ENCODE measurements at places on chromosomes 5 and 9. TPM values are rescaled to one million over a fixed set of nuclear protein-coding genes. Genes with fewer than 3 reads are reported as not detected.

DNA sequence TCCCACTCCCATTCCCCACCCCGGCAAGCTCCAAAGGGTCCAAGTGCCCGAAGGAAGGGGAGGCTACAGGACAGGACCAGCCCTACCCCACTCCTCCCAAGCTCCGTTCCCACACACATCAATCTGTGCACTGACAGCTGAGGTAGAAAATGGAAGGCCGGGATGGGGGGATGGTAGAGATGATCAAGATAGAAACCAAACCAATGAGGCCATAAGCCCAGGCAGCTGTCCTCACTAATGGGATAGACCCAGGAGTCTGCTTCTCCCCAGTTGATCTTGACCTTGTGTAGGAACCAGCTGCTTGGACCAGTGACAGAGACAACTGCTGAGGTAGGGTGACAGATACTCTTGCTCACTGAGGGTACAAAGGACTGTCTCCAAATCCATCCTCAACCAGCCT is 38.6 kb downstream of the B4GALT1 start:
- no peak overlapping the region for H3K27ac ChIP-seq
- H3K36me3 ChIP-seq = peaks cover 33% of the 10 kb centered on the region
- no peak for DNase-seq
- H3K27me3 ChIP-seq = no peaks in the 10 kb centered on the region
- peaks cover 48% of the 10 kb centered on the region for H3K4me1 ChIP-seq

The CDH18 gene
- not detected for total RNA-seq

- H3K4me1 ChIP-seq = no peaks in the 10 kb centered on the region
- H3K4me3 ChIP-seq = no peak overlapping the region
- H3K27ac ChIP-seq = no peak overlapping the region
- H3K27me3 ChIP-seq = no peaks in the 10 kb centered on the region
- no peaks in the 10 kb centered on the region for H3K36me3 ChIP-seq
Observed at GRCh38 chr9:69937833-69938535, 105.7 kb upstream of the MAMDC2 start.

The SHC3 gene
- 6.1 TPM for total RNA-seq

The MOCS2 gene
- total RNA-seq = 33.1 TPM

- no peaks in the 10 kb centered on the region for H3K27me3 ChIP-seq
- H3K4me1 ChIP-seq = peaks cover 21% of the 10 kb centered on the region
Observed at GRCh38 chr5:863244-863805, 12.5 kb upstream of the ZDHHC11 start.

GRCh38 chr9:87722393-87723088 is 3.4 kb upstream of the CTSL start:
- H3K36me3 ChIP-seq = peaks cover 1% of the 10 kb centered on the region
- H3K4me3 ChIP-seq = no peak overlapping the region
- H3K27ac ChIP-seq = no peak overlapping the region
- H3K27me3 ChIP-seq = no peaks in the 10 kb centered on the region

DNA sequence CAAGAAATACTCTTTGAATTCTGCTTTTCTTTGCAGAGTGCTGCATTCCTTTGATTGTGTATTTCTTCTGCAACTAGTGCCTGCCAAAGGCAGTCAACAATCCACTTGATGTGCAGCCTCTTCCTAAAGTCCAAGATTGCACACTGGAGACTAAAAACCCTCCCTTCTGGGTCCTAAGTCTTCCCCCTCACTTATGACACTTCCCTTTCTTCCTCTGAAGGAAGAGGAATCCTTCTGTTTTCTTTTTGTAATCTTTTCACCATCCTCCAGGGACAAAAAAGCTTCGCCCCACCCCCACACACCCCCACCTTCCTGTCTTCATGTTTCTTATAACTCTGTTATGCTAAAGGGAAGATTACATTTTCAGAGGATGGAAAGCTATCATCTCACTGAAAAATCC is 39.9 kb downstream of the WDR36 start:
- H3K27ac ChIP-seq = no peak overlapping the region
- H3K4me3 ChIP-seq = no peak overlapping the region
- H3K36me3 ChIP-seq = no peaks in the 10 kb centered on the region
- H3K4me1 ChIP-seq = no peaks in the 10 kb centered on the region
- no peak for DNase-seq
- H3K27me3 ChIP-seq = no peaks in the 10 kb centered on the region

GRCh38 chr5:14914623-14915260 is 43.2 kb upstream of the ANKH start:
- DNase-seq = no peak
- no peaks in the 10 kb centered on the region for H3K27me3 ChIP-seq
- H3K36me3 ChIP-seq = no peaks in the 10 kb centered on the region
- no peak overlapping the region for H3K4me3 ChIP-seq
- H3K27ac ChIP-seq = no peak overlapping the region

All from vagina (tissue), 2 donors.